ENCODE measurements at places on chromosomes 1 and 21. TPM values are rescaled to one million over a fixed set of nuclear protein-coding genes. Genes with fewer than 3 reads are reported as not detected.

- DNase-seq, result no peak
Observed at GRCh38 chr1:193070386-193070753, 11.0 kb downstream of the RO60 start.

GRCh38 chr1:193569096-193569982 lies 382.9 kb upstream of the B3GALT2 start:
- DNase-seq, result no peak

DNA sequence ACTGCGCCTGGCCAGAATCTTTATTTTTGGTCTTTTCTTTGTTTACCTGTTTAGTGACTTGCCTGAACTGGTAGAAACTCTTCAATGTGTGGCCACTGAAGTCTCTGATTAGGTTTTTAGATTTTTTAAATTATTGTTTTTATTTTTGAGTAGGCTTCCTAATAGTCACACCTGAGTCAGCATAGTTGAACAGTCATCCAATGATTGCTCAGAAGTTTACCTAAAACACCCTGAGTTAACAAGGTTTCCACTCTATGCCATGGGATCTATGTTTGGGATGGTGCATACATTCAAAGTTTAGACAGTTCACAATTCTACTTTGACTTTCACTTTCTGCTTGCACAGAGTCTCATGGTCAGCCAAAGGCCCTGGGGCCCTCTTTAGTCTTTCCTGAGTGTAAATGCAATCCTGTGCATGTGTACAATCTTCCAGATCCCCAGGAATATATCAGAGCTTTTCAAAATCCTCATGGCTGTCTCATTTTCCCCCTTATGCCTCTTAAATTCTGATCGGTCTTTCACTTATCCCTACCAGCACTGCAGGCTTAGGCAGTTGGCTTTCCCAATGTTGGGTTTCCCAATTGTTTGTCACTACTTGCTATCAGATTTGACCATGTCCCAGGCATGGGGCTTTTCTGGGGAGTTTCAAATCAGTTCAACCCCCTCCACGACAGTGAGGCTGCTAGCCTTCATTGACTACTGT lies 114.4 kb upstream of the RAB3GAP2 start:
- DNase-seq, result no peak

DNA sequence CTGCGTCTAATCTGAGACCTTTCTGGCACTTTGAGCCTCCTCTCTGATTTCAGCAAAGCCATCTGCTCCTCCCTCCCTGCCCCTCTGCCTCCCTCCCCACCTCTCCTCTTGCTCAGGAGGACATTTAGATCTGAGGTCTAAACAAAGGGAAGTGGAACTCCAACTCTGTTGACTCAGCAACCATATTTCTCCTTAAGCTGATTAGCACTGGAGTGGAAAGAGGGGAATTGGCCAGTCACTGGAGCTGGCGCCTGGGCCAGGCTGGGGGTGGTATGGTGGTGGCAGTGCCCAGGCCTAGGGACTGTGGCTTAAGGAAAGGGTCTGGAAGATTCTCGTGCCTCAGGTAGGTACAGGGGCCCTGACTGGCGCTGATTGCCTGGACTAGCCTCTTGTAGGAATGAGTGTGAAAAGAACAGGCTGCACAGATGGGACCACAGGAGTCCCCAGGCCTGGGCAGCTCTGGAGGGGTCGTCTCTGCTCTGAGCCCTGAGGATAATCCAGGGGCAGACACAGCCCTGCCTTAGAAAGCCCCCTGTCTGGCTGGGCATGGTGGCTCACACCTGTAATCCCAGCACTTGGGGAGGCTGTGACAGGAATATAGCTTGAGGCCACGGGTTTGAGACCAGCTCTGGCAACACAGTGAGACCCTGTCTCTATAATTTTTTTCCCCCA lies 11.9 kb downstream of the SH2D2A start:
- no peak for DNase-seq

GRCh38 chr1:154937085-154937987 lies 817 bp upstream of the PMVK start:
- peak; percentile 90 for DNase-seq

GRCh38 chr21:43927591-43928221 lies 62.7 kb downstream of the AGPAT3 start:
- DNase-seq, result no peak

DNA sequence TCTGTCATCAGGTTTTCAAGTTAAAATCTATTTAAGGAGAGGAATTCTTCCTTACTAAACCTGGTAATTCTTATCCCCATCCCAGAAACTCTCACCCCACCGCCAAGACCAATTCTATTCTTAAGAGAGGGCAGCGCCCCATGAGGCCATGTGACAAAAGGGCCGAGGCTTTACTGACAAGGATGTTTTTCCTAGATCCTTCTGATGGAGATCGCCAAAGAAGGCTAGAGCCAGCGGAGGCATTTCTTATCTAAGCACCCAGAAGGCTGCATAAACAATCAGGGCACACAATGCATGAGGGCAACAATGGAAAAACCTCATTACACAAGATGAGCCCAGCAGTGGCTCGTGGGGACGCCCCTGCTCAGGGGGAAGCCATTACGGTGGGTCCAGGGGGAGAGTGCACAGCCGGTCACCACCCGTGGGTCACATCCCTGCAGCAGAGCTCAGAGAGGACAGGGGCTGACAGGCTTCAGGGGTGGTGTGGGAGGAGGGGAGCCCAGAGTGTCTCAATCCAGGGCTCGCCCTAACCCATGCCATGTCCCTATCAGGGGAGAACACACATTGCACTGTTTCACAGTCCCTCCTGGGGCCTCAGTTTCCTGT lies 88.7 kb downstream of the ITPKB start:
- DNase-seq, result no peak

GRCh38 chr1:10965546-10966226 lies 46.8 kb upstream of the TARDBP start:
- DNase-seq, result no peak

GRCh38 chr1:248834343-248834940 lies 3.6 kb upstream of the ZNF672 start:
- no peak for DNase-seq

- DNase-seq, result no peak
Observed at GRCh38 chr1:225878282-225878681, 3.9 kb downstream of the TMEM63A start.

- DNase-seq, result no peak
Observed at GRCh38 chr1:198171667-198172540, 15.1 kb downstream of the NEK7 start.

GRCh38 chr1:117732065-117732797 lies 126.4 kb downstream of the TENT5C start:
- DNase-seq, result no peak

DNA sequence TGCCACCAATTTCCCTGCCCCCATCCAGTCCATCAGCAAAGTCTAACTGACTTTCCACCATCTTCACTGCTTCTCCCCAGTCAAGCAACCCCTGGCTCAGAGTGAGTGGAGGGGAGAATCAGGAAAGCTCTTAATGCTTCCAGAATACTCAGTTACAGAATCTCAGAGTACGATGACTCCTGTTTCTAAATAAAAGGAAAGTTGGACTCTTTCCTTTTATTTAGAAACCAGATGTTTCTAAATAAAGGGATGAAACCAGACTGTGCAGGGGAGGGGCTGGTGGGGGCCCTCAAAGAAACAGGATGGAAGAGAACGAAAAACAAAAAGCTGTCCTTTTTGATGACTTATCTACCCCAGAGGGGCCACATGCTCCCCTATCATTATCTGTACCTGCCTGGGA lies 85.2 kb upstream of the PPM1J start:
- no peak for DNase-seq

DNA sequence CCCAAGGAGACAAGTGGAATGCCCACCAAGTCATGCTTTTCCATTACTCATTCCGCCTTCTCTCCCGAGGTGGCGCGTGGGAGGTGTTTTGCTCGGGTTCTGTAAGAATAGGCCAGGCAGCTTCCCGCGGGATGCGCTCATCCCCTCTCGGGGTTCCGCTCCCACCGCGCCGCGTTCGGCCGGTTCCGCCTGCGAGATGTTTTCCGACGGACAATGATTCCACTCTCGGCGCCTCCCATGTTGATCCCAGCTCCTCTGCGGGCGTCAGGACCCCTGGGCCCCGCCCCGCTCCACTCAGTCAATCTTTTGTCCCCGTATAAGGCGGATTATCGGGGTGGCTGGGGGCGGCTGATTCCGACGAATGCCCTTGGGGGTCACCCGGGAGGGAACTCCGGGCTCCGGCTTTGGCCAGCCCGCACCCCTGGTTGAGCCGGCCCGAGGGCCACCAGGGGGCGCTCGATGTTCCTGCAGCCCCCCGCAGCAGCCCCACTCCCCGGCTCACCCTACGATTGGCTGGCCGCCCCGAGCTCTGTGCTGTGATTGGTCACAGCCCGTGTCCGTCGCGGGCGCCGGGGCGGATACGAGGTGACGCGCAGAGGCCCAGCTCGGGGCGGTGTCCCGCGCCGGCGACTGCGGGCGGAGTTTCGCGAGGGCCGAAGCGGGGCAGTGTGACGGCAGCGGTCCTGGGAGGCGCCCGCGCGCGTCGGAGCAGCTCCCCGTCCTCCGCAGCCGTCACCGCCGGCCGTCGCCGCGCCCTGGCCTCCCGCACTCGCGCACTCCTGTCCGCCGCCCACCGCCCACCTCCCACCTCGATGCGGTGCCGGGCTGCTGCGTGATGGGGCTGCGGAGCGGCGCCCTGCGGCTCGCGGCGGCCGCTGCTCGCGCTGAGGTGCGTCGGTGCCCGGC lies at the start of gene KIF1B:
Gene KIF1B, plus strand, starts transcription at position 666 of the 906 bp plus-strand sequence. CDS start 21,759 bp downstream, outside the sequence.
- peak; percentile 95 for DNase-seq

DNA sequence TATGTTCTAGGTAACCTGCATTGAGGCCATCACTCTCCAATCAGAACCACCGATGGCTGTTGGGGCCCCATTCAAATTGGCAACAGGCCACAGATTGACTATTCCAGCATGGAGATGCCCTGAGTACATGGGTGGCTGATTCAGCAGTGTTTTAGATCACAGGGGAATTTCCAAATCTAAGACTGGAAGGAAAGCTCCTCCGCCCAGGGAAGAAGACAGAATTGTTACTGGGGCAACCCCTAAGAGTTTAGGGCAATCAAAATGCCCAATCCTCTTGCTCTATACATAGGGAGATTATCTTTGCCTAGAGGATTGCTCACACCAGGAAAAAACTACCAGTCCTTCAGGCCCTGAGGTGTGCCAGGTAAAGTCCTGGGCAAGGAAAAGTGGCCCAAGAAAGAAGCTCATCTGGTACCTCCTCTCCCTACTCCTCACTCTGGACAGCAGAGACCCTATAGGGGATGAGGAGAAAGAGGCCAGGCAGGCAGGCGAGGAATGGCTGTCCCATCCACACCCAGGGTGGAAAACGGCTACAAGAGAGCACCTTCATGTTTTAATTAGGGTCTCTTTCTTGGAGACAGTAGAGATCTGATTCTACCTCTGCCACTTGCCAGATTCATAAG lies 5.8 kb downstream of the S100A8 start:
- no peak for DNase-seq

GRCh38 chr1:1929102-1929638 lies 10.1 kb upstream of the TMEM52 start:
- DNase-seq, result no peak

Gene SLC44A5
- total RNA-seq, result not detected

Gene DNAJB4
- total RNA-seq, result 14.6 TPM

Gene TSTD1
- total RNA-seq, result 49.0 TPM

Gene FCRL6
- total RNA-seq, result not detected

Gene CYP4A22
- total RNA-seq, result not detected

Gene AHCYL1
- 85.8 TPM for total RNA-seq
